ENCODE measurements at places on chromosomes 7 and 10.

DNA sequence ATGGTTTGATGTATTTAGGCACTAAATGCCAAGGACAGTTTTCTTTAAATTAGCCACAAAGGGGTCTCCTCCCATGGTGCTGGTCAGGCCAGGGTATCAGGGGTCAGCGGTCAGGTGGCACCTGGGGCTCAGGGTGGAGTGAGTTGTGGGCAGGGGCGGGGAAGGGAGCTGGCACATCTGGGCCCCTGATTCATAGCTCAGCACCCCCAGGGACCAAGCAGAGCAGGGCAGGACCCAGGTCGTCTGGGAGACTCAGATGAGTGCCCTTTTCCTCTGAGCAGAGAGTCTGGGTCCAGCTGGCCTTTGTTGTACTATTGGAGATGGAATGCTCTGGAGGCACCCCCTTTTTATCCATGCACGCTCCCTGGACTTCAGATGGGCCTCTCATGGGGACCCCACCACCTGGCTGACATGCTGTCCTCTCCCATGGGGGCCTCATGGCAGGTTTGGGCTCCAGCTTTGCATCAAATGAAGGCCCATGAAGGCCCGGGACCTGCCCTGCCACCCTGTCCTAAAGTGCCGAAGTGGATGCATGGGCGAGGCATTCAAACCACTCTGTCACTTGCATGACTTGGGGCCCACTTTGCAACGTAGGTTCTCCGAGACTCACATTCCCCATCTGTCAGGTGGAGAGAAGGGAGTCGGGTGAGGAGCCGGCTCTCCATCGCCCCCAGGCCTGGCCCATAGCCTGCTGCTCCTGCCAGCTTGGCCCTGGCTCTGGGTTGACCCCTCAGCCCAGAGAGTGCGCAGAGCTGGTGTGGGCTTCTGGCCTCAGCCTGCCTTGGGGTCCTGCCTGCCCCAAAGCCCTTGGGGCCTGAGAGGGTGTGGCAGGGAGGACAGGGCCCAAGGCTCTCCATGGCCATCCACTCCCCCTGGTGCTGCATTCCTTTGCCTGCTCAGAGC lies 66.4 kb downstream of the RAMP3 start:
- DNase-seq = no peak

DNA sequence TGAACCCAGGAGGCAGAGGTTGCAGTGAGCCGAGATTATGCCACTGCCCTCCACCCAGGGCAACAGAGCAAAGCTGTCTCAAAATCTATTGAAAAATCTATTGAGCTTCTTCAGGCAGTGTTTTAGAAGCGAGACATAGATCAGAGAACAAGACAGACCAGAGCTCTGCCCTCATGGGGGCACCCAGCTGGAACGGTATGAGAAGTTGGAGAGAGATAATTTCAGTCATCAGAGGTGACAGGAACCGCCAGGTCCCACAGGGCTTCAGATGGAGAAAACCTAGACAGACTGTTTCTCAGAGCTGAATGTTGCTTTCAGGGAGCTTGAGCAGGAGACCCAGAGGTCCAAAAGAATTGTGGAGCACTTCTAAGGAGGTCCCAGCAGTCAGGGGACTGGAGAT lies 14.2 kb upstream of the GTF2IRD1 start:
- DNase-seq = no peak

DNA sequence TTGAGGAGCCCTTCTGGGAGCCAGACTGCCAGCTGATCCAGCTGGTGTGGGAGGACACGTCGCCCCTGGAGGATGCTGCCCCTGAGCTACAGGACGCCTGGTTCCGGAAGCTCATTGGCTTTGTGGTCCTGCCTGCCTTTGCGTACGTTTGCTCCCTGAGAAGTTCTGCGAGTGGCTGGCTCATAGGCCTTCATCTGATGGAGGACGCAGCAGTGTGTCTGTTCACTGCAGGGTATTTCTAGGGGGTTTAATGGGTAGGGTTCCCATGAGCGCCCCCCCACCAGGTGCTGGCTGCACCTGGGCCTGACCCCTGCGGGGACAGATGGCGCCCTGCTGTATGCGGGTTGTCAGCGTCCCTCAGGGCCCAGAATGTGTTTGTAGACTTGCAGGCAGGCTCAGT lies 5.0 kb downstream of the PAOX start:
- DNase-seq = no peak

GRCh38 chr7:120060281-120060680 lies 212.7 kb upstream of the KCND2 start:
- DNase-seq = no peak

DNA sequence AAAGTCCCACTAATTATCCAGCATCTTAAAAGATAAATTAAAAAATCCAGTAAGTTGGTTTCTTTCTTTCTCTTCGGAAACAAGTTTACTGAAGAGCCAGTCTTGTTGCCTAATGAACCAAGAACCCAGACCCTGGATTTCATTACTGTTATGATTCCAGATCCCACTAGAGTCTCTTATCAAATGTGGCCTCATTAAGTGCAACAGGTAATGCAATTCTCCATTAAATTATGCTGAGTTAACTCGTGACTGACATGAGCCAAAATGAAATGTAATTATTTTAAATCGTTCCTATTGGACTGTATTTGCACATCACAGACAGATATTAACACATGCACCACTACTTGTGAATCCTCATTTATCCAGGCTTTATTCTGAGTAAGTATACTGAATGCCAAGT lies 115.6 kb downstream of the NXPH1 start:
- no peak for DNase-seq

- no peak for DNase-seq
Observed at GRCh38 chr10:32961895-32962369, 3.9 kb upstream of the ITGB1 start.

DNA sequence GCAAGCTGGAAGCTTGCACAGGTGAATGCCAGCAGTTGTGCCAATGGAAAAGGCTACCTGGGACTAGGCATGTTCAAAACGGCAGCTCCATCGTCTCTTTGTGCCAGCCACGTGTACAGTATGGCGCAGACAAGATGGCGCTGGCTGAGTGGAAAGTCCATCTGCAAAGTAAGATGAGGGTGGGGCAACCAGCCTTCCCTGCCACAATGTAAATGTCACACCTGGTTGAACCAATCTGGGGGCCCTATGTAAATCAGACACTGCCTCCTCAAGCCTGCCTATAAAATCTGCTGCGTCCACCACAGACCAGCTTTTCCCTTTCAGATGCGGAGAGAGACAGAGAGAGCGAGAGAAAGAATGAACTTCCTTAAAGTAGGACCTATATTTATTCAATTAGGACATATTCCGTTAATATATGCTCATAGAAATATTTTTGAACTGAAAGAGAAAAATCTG lies 18.5 kb upstream of the C7orf33 start:
- DNase-seq = no peak
